ENCODE measurements at places on chromosomes 11 and 22. TPM values are rescaled to one million over a fixed set of nuclear protein-coding genes. Genes with fewer than 3 reads are reported as not detected.

BLID gene
- 1.8 TPM for total RNA-seq

OR4C13 gene
- not detected for total RNA-seq

HNRNPUL2 gene
- total RNA-seq = 30.7 TPM

ZNF70 gene
- total RNA-seq = 4.6 TPM

ASCL2 gene
- total RNA-seq = 0.69 TPM
